ENCODE measurements at places on chromosomes 6 and 20.

GRCh38 chr6:33769248-33769821, 19.6 kb downstream of the LEMD2 start:
- DNase-seq: no peak

DNA sequence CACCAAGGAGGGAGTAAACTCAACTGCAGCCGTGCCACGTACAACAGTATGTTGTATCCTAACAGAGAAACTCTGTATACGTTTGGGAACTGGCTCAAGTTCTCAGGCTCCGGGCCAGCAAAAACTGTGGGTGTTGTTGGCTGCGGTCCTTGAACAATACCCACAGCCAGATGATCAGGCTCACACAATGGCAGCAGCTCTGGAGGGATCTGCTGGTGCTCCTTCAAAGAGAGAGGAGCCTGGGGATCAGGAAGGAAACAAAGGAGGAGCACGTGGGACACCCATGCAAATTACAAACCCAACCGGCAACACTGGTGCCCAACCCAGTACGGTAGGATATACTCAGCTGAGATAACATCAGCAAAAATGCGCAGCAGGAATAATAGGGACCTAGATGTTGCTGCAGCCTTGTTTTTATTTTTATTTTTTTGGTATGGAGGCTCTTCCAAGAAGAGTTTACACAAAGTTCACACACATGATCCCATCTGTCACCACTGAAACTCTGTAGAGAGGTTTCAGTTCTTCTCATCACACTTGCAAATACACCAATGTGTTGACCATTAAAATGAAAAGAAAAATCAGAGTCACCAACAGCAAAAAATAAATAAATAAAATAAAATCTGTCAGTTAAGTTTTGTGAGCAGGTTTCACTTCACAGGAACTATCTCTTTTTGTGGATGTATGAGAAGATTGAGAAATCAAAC, 41.2 kb upstream of the PDE10A start:
- no peak for DNase-seq

DNA sequence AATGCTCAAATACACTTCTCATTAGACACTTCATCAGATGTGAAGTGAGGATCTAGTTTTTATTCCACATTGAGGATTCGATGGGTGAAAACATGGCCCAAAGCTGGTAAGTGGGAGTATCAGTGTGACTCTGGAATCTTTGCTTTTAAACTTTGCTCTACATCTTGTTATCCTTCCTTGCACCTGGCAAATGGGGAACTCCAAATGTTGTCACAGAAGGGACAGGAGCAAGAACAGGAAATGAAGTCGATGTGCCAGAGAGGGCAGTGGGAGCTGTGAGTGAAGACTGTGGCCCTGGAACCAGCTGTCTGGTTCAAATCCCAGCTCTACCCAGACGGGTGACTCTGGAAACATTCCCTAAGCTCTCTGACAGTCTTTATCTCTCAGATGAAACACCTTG, 86.7 kb upstream of the AGPAT4 start:
- DNase-seq: no peak

DNA sequence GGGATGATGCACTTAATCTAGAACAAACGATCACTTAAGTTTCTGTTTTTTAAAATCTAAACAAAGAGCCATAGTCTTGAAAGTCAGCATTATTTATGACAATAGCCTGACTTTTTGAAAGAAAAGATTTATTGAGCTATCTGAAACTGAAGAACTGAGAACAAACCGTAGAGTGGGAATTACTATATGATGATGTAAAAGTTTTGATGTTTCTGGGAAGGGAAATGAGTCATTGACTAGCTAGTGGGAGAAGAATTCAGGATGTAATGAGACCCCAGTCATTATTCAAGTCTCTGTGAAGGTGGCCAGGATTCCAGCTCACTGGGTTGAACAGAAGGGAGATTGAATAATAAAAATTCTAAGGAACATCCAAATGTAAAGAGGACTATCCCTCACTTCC, 83.4 kb upstream of the FABP7 start:
- no peak for DNase-seq

DNA sequence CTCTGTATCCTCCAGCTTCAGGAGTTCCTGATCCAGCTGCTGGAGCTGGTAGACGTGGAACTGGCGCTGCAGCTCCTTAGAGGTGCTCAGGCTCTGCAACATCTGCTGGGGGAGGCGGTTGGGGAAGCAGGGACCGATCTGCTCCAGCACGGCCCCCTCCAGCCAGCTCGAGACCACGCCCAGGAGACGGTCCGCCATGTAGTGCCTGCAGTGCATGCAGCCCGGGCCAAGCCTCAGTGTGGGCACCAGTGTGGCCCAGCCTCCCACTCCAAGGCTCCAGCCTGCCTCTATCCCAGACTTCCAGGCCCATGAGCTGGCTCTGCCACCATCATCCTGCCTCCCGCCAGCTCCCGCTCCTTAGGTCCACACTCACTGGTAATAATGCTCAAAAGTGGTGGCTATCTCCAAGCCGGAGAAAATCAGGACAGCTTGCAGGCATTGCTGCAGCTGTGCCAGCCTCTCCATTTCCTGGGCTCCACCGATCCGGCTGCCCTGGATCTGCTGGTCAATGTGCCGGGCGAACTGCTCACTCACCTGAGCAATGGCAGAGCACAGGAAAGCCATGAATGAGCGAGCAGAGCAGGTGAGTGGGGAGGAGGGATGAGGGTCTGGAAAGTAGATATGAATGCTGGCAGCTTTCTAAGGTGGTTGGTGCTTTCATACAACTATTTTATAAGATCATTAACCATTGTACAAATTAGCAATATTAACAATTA, 13.0 kb downstream of the CUL7 start:
- no peak for DNase-seq

DNA sequence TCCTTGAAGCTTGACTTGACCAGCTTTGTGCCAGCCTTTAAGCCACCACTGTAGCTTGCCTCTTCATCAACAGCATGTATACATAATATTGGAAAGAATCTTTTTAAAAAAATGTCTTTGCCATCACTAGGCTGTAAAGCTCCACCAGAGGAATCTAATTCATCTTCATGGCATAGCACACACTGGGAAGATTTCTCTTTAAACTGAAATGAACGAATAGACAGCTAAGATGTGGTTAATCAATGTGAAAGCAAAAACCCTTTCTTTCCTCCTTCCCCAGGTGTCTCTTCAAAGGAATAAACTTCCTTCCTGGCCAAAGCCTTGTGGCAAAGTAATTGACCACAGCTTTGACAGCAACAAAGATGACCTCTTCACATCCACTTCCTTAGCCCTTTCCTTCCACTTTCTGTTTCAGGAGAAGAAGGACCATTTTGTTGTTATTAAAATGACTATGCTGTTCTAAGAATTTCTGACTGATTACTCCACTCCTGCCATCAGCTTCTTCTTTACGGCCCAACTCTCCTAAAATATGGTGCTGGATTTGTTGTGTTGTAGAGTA, 428.7 kb upstream of the SOX4 start:
- no peak for DNase-seq
